ENCODE measurements at places on chromosomes 11 and 22.
A peak's percentile ranks its signal among the peaks of the same experiment; 100 is the strongest.

DNA sequence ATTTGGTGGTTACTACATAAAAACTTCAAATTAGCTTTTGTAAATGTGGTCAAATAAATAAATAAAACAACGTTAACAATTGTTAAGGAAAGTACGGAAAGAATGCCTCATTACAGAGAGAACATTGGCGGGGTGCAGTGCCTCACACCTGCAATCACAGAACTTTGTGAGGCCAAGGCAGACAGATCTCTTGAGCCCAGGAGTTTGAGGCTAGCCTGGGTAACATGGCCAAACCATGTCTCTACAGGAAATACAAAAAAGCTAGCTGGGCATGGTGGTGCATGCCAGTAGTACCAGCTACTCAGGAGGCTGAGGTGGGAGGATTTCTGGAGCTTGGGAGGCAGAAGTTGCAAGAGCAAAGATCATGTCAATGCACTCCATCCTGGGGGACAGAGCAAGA, 59.4 kb upstream of the VPREB1 start:
- H3K27ac ChIP-seq, result no peak overlapping the region
- no peaks in the 10 kb centered on the region for H3K27me3 ChIP-seq
- no peaks in the 10 kb centered on the region for H3K36me3 ChIP-seq
- no peak overlapping the region for H3K4me3 ChIP-seq

DNA sequence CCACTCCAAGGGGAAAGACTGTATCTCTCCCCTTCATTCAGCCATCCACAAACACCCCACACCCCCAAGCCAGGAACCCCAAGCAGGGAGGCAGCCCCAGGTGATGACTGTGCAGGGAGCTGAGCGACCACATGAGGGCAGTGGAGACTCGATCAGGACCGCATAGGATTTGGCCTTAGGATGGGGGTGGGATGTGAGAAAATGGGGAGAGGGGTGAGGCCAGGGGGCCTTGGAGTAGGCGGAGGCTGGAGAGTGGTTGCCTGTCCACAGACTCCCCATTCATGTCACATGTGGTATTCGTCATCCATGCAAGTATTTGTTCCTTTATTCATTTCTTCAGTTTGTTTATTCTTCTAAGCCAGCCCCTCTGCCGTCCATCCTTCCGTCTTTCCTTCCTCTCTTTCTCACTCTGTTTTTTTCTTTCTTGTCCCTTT, 2.7 kb upstream of the RHOD start:
- no peaks in the 10 kb centered on the region for H3K36me3 ChIP-seq
- H3K4me3 ChIP-seq, result no peak overlapping the region
- H3K4me1 ChIP-seq, result no peaks in the 10 kb centered on the region
- H3K27me3 ChIP-seq, result no peaks in the 10 kb centered on the region
- no peak overlapping the region for H3K27ac ChIP-seq

- no peaks in the 10 kb centered on the region for H3K27me3 ChIP-seq
- H3K4me1 ChIP-seq, result no peaks in the 10 kb centered on the region
- H3K4me3 ChIP-seq, result no peak overlapping the region
- H3K27ac ChIP-seq, result no peak overlapping the region
- DNase-seq, result peak; percentile 32
- no peaks in the 10 kb centered on the region for H3K36me3 ChIP-seq
Measured at GRCh38 chr22:39220890-39221850, 23.6 kb downstream of the PDGFB start.

DNA sequence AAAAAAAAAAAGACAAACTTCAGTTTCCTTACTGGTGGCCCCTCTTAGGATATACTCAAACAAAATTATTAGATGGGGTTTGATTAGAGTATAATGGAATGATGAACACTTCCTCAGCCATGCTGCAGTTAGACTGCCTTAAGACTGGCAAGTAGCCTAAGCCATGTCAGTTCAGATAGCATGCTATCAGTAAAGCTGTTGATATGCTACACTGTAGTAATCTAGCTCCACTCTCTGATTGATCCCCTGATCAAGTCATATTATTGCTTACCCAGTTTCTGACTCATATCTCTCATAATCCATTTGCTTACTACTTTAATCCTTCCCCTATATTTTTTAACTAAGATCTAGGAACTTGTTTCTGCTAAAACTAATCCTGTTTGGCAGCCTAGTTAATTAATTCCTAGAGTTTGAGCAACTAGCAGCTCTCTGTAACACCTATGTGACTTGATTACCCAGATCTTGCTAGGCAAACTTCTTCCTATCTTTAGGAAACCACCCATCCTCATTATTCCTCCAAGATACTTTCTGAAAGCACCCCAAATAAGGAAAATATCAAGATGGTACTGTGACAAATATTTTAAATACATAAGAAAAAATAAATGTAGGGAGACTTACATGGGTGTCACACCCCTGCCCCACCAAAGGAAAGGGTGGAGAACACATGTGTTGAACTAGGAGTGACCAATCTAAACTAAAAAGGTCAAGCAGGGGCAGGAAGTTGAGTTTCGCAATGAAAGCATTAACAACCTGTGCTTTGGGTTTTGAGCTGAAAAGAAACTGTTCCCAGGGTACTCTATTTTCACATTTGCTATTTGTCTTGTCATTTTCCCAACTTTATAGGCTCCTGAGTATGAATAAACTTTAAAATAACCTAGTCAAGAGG, 43.2 kb downstream of the PIK3C2A start:
- peaks cover 8% of the 10 kb centered on the region for H3K4me1 ChIP-seq
- no peak for DNase-seq
- no peaks in the 10 kb centered on the region for H3K36me3 ChIP-seq
- no peak overlapping the region for H3K27ac ChIP-seq
- no peak overlapping the region for H3K4me3 ChIP-seq
- H3K27me3 ChIP-seq, result no peaks in the 10 kb centered on the region

- peaks cover 29% of the 10 kb centered on the region for H3K27me3 ChIP-seq
- no peaks in the 10 kb centered on the region for H3K4me1 ChIP-seq
- H3K4me3 ChIP-seq, result no peak overlapping the region
- no peak for DNase-seq
- H3K27ac ChIP-seq, result no peak overlapping the region
- no peaks in the 10 kb centered on the region for H3K36me3 ChIP-seq
Measured at GRCh38 chr11:64644647-64645275, 53.7 kb downstream of the SLC22A12 start.

DNA sequence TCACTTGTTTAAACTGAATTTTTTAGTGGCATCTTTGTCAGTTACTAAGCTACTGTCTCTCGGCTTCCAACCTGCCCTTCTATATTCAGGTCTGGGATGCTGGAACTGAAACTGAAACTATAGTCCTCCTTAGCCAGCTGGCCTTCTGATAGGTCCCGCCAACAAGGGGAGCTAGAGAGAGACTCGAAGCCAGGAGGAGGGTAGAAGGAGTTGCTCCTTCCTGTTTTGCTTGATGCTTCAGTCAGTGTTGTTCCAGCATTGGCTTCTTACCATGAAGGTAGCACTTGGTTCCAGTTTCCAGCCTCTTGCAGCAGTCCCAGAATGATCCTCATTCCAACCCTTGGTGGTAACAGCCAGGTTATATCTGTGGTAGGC, 32.9 kb upstream of the HORMAD2 start:
- no peak overlapping the region for H3K27ac ChIP-seq
- no peak overlapping the region for H3K4me3 ChIP-seq
- H3K27me3 ChIP-seq, result peaks cover 11% of the 10 kb centered on the region

- no peak overlapping the region for H3K4me3 ChIP-seq
- H3K27me3 ChIP-seq, result no peaks in the 10 kb centered on the region
- H3K4me1 ChIP-seq, result peaks cover 6% of the 10 kb centered on the region
- H3K36me3 ChIP-seq, result no peaks in the 10 kb centered on the region
- no peak overlapping the region for H3K27ac ChIP-seq
- DNase-seq, result no peak
Measured at GRCh38 chr11:75406338-75406777, 7.0 kb downstream of the RPS3 start.

- H3K4me1 ChIP-seq, result no peaks in the 10 kb centered on the region
- no peak for DNase-seq
- H3K4me3 ChIP-seq, result no peak overlapping the region
- H3K27me3 ChIP-seq, result no peaks in the 10 kb centered on the region
Measured at GRCh38 chr11:59770869-59771268, 15.7 kb downstream of the STX3 start.

GRCh38 chr11:24793479-24793878, 296.6 kb downstream of the LUZP2 start:
- no peaks in the 10 kb centered on the region for H3K27me3 ChIP-seq
- H3K36me3 ChIP-seq, result no peaks in the 10 kb centered on the region
- no peak for DNase-seq
- no peak overlapping the region for H3K4me3 ChIP-seq
- no peak overlapping the region for H3K27ac ChIP-seq

GRCh38 chr11:92362989-92363388, 138.4 kb downstream of the FAT3 start:
- no peak overlapping the region for H3K4me3 ChIP-seq
- H3K27ac ChIP-seq, result no peak overlapping the region
- DNase-seq, result no peak
- H3K4me1 ChIP-seq, result no peaks in the 10 kb centered on the region
- no peaks in the 10 kb centered on the region for H3K36me3 ChIP-seq
- no peaks in the 10 kb centered on the region for H3K27me3 ChIP-seq

DNA sequence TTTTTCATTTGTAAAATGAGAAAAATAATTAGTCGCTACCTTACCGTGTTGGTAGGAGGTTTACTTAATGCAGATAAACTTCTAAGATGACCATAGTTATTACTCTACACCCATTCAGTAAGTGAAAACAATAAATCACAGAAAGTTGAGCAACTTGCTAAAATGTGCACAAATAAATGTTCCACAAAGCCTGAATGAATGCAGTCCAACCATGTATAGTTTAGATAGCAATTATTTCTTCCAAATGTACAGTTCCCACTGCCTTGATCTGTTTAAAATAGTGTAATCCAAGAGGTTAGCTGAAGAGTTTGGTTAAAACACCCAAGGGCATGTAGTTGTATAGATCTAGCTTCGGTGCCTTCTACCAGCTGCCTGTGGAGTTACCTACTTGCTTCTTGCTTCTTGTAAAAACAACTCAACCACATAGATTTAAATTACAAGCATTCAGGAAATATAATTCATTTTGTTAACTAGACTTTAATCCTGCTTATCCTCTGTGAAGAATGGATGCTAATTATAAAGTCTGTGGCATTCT, 106.3 kb upstream of the CARD18 start:
- no peaks in the 10 kb centered on the region for H3K4me1 ChIP-seq
- no peak for DNase-seq
- H3K36me3 ChIP-seq, result no peaks in the 10 kb centered on the region
- H3K4me3 ChIP-seq, result no peak overlapping the region
- H3K27me3 ChIP-seq, result no peaks in the 10 kb centered on the region

DNA sequence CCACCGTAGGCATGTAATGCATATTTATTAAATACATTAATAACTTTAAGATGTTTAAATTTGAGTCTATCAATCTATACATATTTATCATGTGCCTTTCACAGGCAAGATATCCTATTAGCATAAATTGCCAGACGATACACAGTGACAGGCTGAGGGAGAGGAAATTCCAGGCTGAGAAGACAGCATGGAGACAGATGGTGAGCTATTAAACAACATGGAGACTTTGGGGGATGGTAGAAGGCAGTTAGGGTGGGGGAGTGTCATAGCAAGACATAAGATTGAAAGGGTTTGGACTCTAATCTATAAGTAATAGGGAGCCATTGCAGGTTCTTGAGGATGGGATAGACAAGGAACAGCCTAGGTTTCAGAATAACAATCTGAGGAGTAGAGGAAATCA, 138.5 kb downstream of the NXPE2 start:
- no peaks in the 10 kb centered on the region for H3K27me3 ChIP-seq
- no peaks in the 10 kb centered on the region for H3K4me1 ChIP-seq
- no peak for DNase-seq
- no peak overlapping the region for H3K27ac ChIP-seq

- no peak for DNase-seq
- no peaks in the 10 kb centered on the region for H3K27me3 ChIP-seq
- no peak within 1 kb of the TSS for H3K4me3 ChIP-seq
- no peaks in the 10 kb centered on the region for H3K4me1 ChIP-seq
- no peaks in the 10 kb centered on the region for H3K36me3 ChIP-seq
Measured at GRCh38 chr11:102780491-102780918, at the start of gene MMP10. MMP10 (minus strand) TSS chr11:102780628; CDS start chr11:102780591, 37 bp downstream.

DNA sequence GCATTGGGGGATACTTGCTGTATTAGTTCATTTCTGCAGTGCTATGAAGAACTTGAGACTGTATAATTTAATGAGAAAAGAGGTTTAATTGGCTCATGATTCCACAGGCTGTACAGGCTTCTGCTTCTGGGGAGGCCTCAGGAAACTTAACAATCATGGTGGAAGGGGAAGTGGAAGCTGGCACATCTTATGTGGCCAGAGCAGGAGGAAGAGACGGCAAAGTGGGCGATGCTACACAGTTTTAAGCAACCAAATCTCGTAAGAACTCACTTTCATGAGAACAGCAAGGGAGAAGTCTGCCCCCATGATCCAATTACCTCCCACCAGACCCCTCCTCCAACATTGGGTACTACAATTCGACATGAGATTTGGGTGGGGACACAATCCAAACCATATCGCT, 55.1 kb downstream of the TMPRSS5 start:
- H3K27ac ChIP-seq, result no peak overlapping the region
- no peak for DNase-seq
- H3K27me3 ChIP-seq, result no peaks in the 10 kb centered on the region

DNA sequence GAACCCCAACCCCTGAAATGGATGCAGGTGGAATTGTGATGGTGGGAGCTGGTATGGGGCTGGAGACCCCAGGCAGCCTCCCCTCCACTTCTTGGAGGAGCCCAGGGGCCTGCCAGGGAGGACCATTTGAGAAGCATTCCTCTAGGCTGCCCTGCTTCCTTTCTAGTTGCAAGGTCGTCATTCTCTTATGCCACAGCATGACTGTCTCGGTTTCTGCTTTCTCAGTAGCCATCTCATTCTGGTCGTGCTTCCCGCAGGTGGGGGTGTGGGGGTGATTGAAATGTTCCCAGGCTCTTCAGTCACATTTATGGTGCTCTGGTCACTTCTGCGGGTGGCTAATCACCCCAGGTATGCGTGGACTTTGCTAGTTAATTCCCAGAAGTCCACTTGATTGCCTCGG, 223.7 kb upstream of the TBCEL start:
- no peaks in the 10 kb centered on the region for H3K4me1 ChIP-seq
- DNase-seq, result no peak
- H3K4me3 ChIP-seq, result no peak overlapping the region
- no peak overlapping the region for H3K27ac ChIP-seq
- no peaks in the 10 kb centered on the region for H3K27me3 ChIP-seq

GRCh38 chr11:18071098-18071705, 25.1 kb upstream of the TPH1 start:
- no peaks in the 10 kb centered on the region for H3K27me3 ChIP-seq
- DNase-seq, result no peak
- no peak overlapping the region for H3K27ac ChIP-seq

- no peak overlapping the region for H3K27ac ChIP-seq
- no peak for DNase-seq
- H3K4me1 ChIP-seq, result peaks cover 7% of the 10 kb centered on the region
- no peak overlapping the region for H3K4me3 ChIP-seq
- H3K27me3 ChIP-seq, result no peaks in the 10 kb centered on the region
Measured at GRCh38 chr11:110757962-110758755, 45.9 kb upstream of the ARHGAP20 start.

- no peak overlapping the region for H3K4me3 ChIP-seq
- no peaks in the 10 kb centered on the region for H3K4me1 ChIP-seq
- no peaks in the 10 kb centered on the region for H3K36me3 ChIP-seq
- H3K27ac ChIP-seq, result no peak overlapping the region
- no peak for DNase-seq
Measured at GRCh38 chr11:64842366-64842759, 2.1 kb downstream of the CDC42BPG start.

All from sigmoid colon (tissue), 7 donors.